Neural progenitor cell (in vitro differentiated cells): ENCODE measurements at places on chromosomes 11 and 22. TPM values are rescaled to one million over a fixed set of nuclear protein-coding genes. Genes with fewer than 3 reads are reported as not detected.

DNA sequence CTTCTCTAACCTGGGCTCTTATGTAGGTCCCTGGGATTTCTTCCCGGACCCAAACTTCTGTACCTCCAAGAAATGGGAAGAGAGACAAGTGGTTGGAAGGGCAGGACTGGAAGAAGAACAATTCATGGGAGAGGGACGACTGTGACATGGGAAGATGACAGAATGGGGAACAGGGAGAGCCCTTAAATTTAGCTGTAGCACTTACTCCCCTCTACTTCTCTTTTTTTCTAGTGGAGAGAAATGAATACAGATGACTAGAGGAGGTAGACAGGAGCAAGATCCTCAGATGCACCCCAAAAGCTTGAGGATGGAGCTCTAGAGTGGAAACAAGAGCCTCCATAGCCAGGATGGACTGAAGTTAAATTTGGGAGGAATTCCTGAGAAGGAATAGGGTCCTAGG lies 2.3 kb downstream of the RHOG start:
- no peaks in the 10 kb centered on the region for H3K36me3 ChIP-seq
- no peak overlapping the region for H3K4me3 ChIP-seq
- DNase-seq = no peak
- no peak overlapping the region for H3K27ac ChIP-seq
- no peaks in the 10 kb centered on the region for H3K27me3 ChIP-seq
- peaks cover 7% of the 10 kb centered on the region for H3K4me1 ChIP-seq

GRCh38 chr22:32828150-32828549 lies 26.6 kb downstream of the TIMP3 start:
- no peaks in the 10 kb centered on the region for H3K36me3 ChIP-seq
- H3K27me3 ChIP-seq = no peaks in the 10 kb centered on the region
- no peak for DNase-seq
- H3K27ac ChIP-seq = no peak overlapping the region
- H3K4me1 ChIP-seq = peaks cover 18% of the 10 kb centered on the region

GRCh38 chr22:30743257-30744020 lies 48.8 kb downstream of the OSBP2 start:
- H3K4me3 ChIP-seq = no peak overlapping the region
- no peak overlapping the region for H3K27ac ChIP-seq
- no peaks in the 10 kb centered on the region for H3K27me3 ChIP-seq
- H3K4me1 ChIP-seq = no peaks in the 10 kb centered on the region
- H3K36me3 ChIP-seq = no peaks in the 10 kb centered on the region

DNA sequence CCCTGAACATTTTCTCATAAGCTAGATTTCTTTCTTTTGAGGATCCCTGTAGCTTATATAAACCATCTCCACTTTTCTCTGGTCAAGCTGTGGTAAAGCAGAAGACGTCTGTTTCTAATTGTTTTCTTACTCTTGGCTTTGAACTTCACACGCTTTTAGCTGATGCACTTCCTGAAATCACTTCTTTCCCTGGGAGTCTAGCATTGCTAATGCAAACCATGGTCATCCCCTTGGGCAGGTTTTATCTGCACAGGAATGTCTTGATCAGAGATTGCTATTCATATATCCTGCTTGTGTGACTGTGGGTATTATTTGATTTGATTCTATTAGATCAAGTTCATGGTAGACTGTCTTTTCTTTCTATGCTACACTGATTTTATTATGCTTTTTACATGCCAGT lies 199.2 kb upstream of the POU2AF2 start:
- H3K4me3 ChIP-seq = no peak overlapping the region
- H3K36me3 ChIP-seq = no peaks in the 10 kb centered on the region
- DNase-seq = no peak
- H3K4me1 ChIP-seq = no peaks in the 10 kb centered on the region
- no peaks in the 10 kb centered on the region for H3K27me3 ChIP-seq

DNA sequence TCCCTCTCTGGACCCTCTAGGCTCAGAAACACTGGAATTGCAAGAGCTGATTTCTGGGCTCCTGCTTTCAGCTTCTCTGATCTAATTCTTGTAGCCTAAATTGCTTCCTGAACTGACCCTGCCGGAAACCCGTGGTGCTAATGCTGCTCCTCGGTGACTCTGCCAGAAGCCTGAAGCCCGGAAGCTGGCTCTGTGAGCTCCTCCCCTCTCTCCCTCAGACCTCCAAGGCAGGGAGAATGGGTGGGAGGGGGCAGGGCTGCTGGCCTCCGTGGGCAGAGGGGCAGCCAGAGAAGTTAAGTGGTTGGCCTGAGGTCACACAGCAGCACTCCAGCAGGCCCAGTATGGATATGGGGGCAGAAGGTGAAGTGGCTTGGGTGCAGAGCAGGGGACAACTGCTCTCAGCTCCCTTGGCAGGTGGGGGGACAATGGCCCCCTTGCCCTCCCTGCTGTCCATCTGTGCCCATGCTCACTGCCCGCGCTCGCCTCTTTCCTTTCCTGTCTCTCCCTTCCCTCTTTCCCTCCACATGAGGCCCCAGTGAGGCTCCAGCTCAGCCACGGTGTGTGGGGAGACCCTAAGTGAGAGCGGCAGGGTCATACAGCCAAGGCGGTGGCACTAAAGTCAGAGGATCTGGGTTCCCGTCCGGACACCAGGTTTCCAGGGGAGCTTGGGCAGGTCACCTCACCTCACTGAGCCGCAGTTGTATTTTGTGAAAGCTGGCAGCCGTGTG lies 16.2 kb downstream of the CAPN5 start:
- H3K27me3 ChIP-seq = no peaks in the 10 kb centered on the region
- no peak for DNase-seq
- H3K27ac ChIP-seq = no peak overlapping the region

DNA sequence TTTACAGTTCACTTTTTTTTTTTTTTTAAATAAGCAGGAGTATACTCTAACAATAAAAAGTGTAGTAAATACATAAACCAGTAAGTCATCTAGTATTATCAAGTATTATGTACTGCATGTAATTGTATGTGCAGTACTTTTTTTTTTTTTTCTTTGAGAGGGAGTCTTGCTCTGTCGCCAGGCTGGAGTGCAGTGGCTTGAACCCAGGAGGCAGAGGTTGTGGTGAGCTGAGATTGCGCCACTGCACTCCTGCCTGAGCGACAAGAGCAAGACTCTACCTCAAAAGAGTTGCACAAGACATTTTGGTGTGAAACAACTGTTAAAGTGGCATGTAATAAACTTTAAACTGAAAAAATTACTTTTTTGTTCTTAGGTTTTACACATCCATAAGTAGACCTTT lies 16.7 kb downstream of the BCL2L13 start:
- DNase-seq = no peak
- no peaks in the 10 kb centered on the region for H3K4me1 ChIP-seq
- H3K27ac ChIP-seq = no peak overlapping the region
- H3K4me3 ChIP-seq = no peak overlapping the region
- no peaks in the 10 kb centered on the region for H3K27me3 ChIP-seq
- no peaks in the 10 kb centered on the region for H3K36me3 ChIP-seq

- H3K27ac ChIP-seq = no peak within 1 kb of the TSS
- peaks cover 17% of the 10 kb centered on the region for H3K4me1 ChIP-seq
- no peaks in the 10 kb centered on the region for H3K36me3 ChIP-seq
- H3K27me3 ChIP-seq = peaks cover 31% of the 10 kb centered on the region
These were observed at the start of gene CCDC88B for GRCh38 chr11:64339754-64340408. TSS of gene CCDC88B (plus strand) at chr11:64340204. CDS start at chr11:64340267, 63 bp downstream.

DNA sequence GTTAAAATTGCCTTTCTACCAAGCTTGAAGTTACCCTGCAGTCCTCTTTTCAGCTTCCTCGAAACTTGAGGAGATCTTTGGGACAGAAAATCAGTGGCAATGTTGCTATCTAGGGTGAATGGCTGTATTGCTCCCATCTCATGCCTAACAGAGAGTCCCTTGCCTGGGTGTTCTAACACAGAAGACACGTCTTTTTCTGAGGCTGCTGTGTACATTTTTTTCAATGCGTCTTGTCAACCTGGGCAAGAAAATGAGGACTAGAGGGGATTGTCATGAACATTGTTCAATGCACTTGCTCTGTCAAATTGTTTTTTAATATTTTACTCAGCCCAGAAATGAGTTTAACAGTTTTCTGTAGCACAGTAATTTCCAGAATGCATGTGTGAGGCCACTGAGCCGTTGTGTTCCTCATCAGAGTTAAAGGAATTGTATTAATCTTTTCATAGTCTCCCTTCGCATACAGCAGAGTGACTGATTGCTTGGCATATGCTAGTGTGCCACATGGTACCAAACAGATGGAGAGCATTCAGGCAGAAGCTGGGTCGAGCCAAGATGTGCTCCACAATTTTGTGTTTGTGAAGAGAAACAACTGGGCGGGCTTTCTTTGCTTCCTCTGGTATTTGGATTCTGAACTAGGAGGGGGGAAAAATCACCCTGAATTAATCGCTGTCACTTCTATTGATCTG lies 86.0 kb downstream of the CASP12 start:
- no peaks in the 10 kb centered on the region for H3K27me3 ChIP-seq
- H3K36me3 ChIP-seq = no peaks in the 10 kb centered on the region
- no peak overlapping the region for H3K4me3 ChIP-seq
- no peak for DNase-seq
- no peaks in the 10 kb centered on the region for H3K4me1 ChIP-seq

DNA sequence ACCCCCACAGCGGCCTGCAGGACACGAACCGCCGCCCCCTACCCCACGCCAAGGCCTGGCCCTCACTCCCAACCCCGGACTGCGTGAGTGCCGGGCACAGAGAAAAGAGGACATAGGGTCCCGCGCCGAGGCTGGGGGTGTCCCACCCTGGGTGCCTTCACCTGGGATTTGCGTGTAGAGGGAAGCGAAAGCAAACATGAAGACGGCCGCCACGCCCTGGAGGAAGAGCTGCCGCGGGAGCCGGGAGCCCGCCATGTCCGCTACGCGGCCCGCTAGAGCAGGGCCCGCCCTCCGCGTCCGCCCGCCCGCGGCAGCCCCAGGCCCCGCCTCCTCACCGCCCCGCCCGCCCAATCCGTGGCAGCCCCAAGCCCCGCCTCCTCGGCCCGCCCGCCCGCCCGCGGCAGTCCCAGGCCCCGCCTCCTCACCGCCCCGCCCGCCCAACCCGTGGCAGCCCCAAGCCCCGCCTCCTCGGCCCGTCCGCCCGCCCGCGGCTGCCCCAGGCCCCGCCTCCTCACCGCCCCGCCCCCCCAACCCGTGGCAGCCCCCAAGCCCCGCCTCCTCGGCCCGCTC lies at the start of gene LMF2:
Gene LMF2 (minus strand): TSS at position 282 of the 570 bp plus-strand sequence. CDS start 27 bp downstream, at position 255.
- H3K4me1 ChIP-seq = peaks cover 16% of the 10 kb centered on the region
- peak within 1 kb of the TSS; percentile 61 for H3K27ac ChIP-seq
- H3K4me3 ChIP-seq = peak within 1 kb of the TSS; percentile 75
- H3K36me3 ChIP-seq = no peaks in the 10 kb centered on the region

- no peak overlapping the region for H3K4me3 ChIP-seq
- H3K36me3 ChIP-seq = no peaks in the 10 kb centered on the region
- H3K27me3 ChIP-seq = no peaks in the 10 kb centered on the region
- DNase-seq = peak; percentile 63
These were observed 144.9 kb downstream of the BCR start for GRCh38 chr22:23325183-23325582.

GRCh38 chr11:8267280-8267679 lies 3.6 kb upstream of the LMO1 start:
- no peak for DNase-seq
- no peak overlapping the region for H3K27ac ChIP-seq
- peak overlapping the region; percentile 73 for H3K4me3 ChIP-seq
- H3K36me3 ChIP-seq = no peaks in the 10 kb centered on the region

DNA sequence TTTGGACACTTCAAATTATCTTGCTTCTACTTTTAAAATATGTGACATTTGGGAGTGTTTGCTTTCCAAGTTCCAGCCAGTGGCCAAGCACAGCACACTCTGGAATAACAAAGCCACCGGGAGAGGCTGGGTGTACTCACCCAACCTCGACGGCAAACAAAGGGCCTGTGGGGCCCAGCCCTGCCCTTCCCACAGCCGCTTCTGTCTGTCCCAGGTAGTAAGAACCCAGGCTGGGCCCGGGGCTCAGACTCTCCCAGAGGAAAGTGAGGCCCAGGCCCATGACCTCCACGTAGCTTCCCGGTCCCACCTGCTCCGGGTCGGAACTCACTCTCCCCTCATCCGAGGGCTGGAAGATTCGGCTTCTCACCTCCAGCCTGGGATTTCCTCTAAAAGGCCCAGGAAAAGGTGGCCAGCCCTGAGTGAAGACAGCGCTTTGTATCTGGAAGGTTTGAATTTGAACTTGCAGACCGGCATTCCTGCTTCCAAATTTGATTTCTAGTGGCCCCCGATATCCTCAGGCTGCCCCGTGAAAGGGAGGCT lies 93.5 kb downstream of the CELSR1 start:
- no peaks in the 10 kb centered on the region for H3K36me3 ChIP-seq
- H3K4me3 ChIP-seq = no peak overlapping the region
- peak; percentile 60 for DNase-seq
- H3K27me3 ChIP-seq = no peaks in the 10 kb centered on the region

Gene BTG4
- total RNA-seq = not detected in 2 replicates

Gene RAG2
- 0.06 and 0.15 TPM in 2 replicates for total RNA-seq

Gene IGSF9B
- total RNA-seq = 1.3 and 5.4 TPM in 2 replicates
